SK-N-SH (cell line): ENCODE measurements at places on chromosomes 7 and 10.

DNA sequence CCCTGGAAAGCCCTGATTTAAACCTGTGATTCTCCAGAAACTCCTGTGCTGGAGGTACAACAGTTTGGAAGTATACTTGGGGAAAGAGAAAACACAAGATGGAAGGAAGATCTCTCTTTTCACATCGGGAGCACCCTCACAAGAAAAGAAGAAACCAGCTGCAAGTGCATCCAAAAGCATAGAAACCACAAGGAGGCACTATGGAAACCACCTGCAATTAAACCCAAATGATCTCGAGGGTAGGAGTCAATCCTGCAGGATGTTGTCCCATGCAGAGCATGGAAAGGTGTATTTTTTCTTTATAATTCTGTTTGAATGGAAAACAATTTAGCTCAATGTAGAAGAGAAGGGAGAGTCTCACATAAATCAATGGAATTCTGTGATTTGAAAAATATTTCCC is 210.5 kb downstream of the TWIST1 start:
- no peak for DNase-seq

DNA sequence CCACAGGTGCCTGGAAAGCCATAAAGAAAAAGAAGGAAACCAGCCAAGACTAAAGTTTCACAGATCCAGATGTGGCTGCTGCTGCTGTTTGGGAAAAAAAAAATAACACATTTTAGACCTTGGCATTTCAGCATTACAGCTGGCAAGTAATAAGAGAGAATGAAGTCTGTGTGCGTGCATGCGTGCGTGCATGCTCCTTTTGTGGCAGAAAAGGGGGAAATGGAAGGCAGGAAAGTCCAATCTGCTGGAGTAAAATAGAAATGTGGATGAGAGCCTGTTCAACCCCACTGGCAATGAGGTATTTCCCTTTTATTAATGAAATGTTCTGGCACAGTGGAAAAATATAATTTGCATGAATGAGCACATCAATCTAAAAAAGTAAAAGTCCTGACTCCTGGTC is 137.0 kb upstream of the SEMA3A start:
- DNase-seq = no peak

DNA sequence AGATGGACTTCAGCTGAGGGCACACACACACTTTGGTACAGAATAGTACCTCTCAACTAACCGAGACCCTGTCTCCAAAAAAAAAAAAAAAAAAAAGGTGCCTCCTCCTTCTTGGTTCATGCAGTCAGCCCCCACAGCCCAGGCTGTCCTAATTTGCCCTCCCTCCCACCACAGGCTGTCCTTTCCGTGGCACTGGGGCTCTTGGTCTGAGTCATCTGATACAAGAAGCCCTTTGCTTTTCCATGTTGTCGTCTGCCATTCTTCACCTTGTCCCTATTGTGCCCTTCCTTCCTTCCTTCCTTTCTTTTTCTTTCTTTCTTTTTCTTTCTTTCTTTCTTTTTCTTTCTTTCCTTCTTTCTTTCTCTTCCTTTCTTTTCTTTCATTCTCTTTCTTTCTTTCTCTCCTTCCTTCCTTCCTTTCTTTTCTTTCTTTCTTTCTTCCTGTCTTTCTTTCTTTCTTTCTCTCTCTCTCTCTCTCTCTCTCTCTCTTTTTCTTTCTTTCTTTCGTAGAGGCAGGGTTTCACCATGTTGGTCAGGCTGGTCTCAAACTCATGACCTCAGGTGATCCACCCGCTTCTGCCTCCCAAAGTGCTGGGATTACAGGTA is 96.0 kb upstream of the IKZF1 start:
- no peak for DNase-seq

- peak; percentile 88 for DNase-seq
These were observed 36.7 kb downstream of the PFKFB3 start for GRCh38 chr10:6239213-6239991.

- no peak for DNase-seq
These were observed 28.6 kb downstream of the MTURN start for GRCh38 chr7:30163231-30163894.

DNA sequence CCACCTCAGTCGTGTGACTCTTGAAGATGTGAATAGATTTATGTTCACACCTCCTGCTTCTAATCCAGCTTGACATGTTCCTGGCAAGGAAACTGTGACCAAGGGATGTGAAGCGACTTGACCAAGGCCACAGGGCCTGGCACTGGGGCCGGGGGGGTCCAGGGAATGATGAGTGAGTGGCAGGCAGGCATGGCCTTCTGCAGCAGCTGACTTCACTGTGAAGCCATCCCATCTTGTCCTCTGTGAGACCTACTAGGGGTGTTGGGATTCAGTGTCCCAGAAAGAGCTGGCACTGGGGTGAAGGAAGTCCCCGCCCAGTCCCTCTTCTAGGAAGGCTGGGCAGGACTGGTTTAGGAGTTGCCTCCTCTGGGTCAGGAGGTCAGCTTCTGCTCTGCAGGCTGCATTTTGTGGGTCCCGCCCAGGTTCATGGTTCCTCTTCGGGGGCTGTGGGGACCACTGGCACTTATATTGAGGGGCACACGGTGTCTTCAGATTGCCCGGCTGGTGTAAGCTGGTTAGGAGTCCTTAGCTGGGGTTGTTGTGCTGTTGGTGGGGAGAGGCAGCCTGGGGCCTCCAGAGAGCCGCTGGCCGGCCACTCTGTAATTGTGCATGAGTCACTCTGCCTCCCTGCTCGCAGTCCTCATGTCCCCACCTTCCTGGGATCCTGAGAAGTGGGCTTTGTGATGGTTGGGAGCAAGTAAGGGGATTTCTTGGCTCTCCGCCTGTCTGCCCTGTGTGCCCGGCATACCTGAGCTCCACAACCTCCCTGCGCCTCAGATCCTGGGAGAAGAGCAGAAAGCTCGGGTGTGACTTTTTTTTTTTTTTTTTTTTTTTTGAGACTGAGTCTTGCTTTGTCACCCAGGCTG is 11.0 kb downstream of the ZMIZ1 start:
- no peak for DNase-seq

DNA sequence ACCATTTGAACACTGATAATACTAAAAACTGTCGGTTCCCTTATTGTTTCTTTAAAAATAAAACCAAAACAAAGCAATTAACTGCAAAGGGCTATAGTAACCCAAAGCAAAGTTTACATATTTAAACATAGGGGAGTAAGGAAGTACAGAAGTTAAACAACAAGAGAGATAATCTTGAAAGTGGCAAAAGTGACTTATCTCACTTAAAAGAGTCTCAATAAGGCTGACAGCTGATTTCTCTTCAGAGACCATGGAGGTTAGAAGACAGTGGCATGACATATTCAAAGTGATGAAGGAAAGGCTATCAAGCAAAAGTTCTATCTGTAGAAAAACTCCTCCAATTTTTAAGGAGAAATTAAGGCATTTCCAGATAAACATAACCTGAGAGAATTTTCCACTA is 233.5 kb upstream of the HDAC9 start:
- no peak for DNase-seq

GRCh38 chr7:140141256-140141655 is 35.5 kb downstream of the KDM7A start:
- no peak for DNase-seq

- no peak for DNase-seq
These were observed 92.0 kb downstream of the TCF7L2 start for GRCh38 chr10:113041841-113042750.

DNA sequence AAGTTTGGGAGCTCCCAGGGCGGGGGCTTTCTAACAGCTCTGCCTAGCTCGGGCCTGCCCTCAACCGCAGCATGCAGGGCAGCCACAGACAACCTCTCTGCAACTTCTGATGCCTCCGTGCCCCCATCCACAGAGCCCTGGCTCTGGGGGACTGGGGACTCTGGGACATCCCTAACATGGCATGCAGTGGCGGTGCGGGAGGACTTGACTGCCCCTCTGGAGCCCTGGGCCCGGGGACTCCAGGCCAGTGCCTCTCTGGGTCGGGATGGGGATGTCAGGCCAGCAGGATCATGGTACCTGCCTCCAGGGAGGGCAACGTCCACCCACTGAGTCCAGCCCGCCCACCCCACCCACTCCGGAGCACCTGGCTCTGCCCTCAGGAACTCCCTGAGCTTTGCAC is 520 bp upstream of the AQP1 start:
- no peak for DNase-seq

- no peak for DNase-seq
These were observed 428.3 kb downstream of the TNS3 start for GRCh38 chr7:47153576-47153975.

GRCh38 chr7:28348636-28349035 is 63.7 kb upstream of the CREB5 start:
- DNase-seq = no peak

GRCh38 chr7:128389085-128389617 is 20.6 kb downstream of the IMPDH1 start:
- DNase-seq = peak; percentile 56

DNA sequence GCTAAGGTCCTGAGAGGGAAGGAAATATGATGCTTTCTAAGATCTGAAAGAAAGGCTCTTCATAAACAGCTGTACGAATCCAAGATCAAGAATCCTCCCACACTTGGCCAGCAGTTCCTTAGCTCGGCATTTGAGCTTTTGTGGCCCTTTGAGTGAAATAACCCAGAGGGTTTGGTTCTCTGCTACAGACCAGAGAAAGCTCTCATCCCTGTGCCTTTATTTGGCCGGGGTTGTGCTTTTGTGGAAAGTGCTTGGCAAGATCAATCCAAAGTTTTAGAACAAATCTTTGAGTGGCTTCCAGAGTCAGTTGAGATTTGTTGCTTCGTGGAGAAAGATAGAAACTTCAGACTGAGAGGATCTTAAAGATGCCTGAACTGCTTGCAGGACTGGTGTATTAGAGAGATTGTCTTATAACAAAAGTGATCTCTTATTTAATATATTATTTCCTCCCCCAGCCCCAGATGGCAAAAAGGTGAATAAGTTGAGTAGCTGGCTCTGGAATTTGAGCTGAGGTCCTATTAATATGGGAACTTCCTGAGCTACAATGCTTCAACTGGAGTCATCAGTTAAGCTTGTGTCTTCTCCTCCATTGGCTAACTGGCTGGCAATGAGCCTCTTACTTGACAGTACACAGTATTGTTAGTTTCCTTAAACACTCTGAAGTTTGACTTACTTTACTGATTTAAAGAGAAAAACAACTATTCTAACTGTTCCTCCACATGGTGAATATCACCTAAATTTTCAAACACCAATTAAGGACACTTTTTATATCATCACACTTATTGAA is 687.3 kb downstream of the MAGI2 start:
- DNase-seq = no peak

DNA sequence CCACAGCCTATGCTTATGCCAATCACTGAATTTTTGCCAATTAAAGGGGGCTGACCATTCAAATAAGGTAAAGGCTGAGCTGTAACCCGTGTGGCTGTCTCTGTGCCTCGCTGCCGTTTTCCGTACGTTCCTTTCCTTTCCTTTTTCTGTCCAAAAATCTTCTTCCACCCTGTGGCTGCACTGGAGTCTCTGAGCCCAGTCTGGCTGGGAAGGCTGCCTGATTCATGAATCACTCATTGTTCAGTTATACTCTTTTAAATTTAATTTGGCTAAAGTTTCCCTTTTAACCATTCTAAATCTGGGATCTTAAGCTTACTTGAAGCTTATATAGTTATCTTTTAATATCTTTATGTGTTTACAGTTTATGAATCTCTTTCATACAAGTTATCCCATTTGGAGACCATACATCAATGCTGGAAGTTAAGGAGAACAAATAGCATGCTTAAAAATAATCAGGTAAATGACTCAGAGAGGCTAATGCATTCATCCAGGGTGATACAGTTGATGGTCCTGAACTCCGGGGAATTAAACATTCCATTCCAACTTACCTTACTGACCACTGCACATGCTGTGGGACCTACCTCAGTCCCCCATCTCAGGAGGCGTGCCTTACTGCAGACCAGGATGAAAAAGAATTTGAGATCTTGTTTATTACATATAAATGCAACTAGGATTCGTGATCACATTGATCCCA is 385.3 kb upstream of the ADARB2 start:
- DNase-seq = no peak

DNA sequence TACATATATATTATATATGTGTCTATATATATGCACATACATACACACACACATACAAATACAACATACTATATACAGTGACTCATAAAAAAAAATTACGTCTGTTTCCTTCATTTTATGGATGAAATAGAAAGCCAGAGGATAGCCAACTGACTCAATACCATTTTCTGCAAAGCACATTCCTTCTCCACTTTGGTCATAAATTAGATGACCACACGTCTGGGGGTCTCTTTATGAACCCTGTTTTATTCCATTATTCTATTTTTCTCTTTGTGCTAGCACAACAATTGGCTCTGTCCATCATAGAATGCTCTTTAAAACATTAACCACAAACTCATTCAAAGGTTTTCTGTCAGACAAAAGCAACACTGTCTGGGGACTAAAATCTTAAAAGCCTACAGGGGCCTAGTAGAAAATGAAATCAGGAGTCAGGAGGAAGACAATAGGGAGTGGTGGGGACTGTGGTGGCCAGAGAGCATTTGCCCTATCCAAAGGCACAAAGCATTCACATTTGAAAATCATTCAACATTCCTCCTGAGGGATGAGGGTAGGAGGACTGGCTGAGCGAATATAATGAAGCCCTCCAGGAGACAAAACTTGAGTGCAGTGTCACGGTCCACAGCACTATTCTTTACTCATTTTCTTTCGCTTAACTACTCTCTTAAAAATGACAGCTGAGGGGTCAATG is 4.3 kb downstream of the CUBN start:
- DNase-seq = no peak

DNA sequence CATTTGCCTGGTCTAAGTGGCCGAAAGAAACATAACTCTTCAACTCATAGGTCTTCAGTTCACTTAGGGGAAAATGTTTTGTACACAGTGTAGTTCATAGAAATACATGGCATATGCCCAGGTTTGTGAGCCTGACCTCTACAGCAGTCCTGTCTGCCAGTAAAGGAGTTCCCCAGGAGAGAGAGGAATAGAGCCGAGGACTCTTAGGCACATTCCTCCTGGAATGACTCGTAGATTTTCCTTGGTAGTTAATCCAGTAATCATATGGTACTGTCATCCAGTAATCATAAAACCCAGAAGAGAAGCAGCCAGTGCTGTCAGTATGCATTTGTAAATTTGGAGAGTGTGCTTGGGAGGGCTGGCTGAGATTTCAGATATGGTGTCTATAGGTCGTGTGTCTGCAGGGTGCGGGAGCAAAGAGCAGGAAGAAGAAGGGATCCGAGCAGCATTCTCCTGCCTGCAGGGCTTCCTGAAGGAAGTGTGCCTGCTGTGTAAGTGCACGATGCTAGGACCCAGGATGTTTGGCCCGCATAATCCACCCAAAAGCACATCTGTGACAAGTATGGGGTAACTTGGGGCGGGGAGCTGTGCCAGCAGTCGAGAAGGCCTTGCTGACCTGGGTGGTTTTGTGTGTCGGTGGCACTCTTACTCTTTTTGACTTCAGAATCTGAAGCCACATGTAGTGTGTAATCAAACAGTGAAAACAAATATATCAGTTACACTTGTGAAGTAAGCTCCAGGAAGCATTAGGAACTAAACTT is 13.9 kb downstream of the EIF4H start:
- no peak for DNase-seq

- DNase-seq = no peak
These were observed 10.6 kb upstream of the MAGI2 start for GRCh38 chr7:79464051-79464450.
